ENCODE measurements at places on chromosomes 4 and X.

DNA sequence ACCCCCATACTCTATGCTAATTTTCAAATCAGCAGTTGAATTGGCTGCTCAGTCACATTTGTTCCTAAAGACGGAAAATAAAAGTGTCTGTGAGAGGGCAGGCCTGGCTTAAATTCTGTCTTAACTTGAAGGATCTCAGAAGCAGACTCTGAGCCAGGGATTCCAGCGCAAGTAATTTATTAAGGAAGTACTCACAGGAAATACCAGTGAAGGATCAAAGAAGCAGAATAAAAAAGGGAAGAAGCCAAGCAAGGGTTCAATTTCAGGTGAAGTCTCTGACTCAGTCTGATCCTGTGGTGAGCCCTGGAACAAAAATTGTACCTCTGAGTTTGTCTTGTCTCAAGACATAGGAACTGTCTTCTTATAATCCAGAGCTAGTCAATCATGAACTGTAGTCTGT is 52.2 kb downstream of the IL1RAPL1 start:
- DNase-seq = no peak

GRCh38 chrX:19904778-19905367 is 17.5 kb upstream of the SH3KBP1 start:
- DNase-seq = peak; percentile 62

DNA sequence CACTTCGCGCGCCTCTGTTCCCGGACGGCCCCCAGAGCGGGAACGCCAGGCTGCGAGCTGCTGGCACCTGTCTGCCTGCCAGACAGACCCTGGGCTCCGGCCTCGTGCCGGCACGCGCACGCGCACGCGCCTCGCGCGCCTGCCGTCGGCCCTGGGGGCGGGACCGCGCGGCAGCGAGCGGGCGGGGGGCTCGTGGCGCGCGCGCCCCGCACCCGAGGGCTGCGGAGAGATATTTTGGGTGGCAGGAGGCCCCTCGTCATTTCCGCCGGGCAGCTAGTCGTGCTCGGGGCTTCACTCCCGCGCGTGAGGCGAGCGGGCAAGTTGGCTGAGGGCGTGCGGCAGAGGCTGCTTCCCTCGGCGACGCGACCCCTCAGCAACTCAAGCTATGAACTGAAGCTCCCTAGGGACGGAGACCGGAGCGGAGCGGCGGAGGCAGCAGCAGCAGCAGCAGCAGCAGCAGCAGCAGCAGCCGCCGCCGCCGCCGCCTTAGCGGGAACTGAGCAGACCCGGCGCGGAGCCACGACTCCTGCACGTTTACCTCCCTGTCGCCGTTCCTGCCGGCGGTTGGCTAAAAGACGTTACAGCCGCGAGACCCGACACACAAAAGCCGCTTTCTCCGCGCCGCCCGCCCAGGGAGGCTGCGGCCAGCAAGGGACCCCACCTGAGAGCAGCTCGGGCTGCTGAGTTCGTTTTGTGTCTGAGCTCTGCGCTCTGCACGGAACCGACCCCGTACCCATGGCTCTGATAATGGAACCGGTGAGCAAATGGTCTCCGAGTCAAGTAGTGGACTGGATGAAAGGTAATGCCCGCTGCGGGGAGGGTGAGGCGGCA is at the start of gene CNKSR2:
CNKSR2 (plus strand) TSS at position 256 of the 831 bp plus-strand sequence; CDS start at position 736, 480 bp downstream.
- peak; percentile 86 for DNase-seq

DNA sequence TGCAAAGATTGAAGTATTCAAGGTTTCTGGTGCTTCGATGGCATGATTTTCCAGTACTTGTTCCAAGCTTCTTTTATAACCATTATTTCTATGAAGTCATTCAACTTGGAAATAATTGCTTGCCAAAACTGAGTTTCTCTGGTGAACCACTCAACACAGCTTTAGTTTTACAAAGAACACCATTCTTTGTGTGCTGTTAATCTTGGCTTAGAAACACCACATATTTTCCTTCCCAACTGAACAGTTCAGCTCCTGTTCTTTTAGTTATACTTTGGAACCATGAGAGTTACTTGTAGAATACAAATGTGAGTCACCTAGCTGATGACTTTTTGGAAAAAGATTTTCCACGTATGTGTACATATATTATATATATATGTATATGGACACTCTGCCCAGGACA is 32.7 kb downstream of the TMEM47 start:
- DNase-seq = no peak

DNA sequence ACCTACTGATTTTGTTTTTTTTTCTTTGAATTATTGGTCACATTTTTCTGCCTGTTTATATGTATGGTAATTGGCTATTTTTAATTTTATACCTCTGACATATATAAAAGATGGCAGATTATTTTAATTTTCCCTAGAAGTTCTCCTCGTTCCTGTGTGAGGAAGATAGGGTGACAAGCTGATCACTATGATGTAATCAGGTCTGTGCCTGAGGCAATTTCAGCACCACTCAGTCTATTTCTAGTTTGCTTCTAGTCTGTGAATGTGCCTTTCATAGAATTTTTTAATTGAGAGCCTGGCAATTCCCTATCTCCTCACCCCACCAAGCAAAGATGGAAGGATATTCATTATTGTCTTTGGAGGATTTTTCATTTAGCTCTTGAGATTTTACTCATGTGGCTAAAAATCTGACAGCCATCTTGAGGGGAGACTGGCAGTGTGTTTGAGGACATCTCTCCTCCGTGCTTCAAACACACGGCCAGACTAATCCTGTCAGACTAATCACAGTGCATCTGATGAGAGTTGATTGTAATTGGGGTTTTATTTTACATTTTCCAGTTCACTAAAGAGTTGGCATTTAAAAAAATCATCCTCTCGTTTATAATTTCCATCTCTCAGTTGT is 500.3 kb downstream of the TRIML1 start:
- peak; percentile 49 for DNase-seq

DNA sequence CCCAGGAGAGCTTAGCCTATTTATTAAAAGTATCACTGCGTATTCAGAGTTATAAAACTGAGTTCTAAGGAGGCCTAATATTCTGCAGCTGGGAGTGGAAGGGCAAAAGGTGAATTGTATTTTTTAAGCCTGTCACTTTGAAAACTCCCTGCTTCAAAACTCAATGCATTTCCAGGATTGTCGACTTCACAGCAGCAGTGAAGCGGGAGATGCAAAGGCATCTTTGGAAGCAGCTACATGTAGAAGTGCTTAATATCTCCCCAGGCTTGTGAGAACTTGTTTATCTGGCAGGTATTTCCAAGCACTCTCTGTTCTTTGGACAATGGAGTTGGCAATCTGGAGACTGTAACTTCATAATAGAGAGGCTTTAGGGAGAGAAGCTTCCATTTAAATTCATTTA is 717.5 kb upstream of the SLIT2 start:
- DNase-seq = no peak

DNA sequence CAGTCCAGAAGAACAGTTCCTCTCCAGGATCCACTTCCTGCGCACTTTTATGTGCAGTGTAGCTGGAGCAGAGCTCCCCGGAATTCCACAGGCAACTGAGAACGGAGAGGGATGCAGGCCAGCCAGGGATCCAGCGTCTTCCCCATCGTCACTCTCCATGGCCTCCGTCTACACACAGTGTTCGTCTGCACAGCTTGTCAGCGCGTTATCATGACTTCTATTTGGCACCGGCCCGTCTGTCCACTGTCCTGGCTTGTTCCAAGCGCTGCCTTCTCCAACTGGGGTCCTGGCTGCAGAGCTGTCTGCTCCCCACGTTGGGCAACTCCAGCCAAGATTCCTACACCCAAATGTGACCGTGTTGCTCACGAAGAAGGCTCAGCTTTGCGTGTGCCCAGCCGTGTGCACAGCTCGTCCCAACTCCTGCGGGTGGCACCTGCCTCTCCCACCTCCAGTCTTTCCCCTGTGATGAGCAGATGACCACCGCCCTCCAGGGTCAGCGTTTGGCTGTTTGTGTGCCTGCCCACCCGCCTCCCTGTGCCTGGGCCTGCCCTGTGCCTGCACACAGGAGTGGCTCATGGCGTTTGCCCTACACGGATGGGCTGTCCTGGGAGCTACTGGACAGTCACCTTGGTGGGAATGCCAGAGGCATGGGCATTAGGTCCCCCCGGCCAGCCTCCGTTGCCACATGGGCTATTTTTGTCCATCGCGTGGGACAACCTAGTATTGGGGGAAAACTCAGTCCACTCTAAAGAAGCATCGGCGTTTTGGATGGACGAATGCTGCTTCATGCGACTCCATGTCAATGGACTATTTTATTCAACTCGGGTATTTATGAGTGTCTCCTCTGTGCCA is 2.2 kb upstream of the CTBP1 start:
- no peak for DNase-seq

DNA sequence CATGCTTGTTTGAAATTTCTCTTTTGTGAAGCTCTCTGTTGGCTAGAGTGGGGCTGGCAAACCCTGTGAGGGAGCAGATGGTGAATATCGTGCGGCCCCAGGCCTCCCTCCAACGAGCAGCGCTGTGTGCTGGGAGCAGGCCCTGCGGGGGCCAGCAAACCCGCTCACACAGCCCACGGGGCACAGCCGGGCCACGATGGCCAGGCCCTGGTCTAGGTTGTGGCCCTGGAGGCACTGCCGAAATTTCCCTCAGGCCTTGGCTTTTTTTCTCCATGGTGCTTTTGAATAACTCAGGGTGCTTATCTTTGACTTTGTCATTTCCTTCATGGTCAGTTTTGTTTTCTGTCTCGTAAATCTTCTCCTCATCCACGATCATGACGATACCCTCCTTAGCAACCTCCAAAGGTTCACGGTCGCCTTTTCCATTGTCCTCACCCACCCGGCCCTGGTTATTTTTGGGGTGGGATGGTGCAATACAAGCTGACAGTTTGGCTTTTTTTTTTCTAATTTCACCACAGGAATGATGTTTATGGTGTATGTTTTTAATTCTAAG is 20.7 kb downstream of the PCGF3 start:
- DNase-seq = no peak

DNA sequence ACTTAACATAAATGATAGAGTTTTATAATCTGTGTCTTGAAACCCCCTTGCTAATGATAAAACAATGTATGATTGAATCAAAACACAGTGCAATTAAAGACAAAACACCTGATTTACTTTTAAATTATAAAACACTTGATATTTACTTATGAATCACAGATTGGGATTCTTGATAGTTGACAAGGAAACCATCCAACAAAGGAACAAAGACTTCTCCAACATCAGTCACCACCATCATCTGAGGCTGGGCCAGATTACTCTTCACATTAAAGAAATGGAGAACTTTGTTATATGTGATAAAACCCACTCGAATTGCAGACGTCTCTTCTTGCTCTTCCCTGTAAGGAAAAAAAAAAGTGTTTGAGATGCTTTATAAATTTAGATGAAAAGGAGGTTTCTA is 67.4 kb downstream of the METTL14 start:
- no peak for DNase-seq

DNA sequence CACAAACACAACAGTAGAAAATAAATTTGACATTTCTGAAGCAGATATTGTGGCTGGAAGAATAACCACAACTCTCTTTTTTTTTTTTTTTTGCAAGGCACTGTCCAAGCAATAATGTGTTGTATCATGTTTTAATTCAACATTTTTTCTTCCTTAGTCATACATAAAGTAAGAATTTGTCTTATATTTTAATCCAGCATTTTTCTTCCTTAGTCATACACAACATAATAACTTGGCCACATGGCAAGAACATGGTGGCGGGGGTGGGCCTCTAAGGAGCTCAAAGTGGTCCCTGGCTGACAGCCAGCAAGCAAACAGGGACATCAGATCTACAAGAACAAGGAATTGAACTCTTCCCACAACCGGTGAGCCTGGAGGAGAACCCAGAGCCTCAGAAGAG is 20.2 kb downstream of the FBXW7 start:
- no peak for DNase-seq

DNA sequence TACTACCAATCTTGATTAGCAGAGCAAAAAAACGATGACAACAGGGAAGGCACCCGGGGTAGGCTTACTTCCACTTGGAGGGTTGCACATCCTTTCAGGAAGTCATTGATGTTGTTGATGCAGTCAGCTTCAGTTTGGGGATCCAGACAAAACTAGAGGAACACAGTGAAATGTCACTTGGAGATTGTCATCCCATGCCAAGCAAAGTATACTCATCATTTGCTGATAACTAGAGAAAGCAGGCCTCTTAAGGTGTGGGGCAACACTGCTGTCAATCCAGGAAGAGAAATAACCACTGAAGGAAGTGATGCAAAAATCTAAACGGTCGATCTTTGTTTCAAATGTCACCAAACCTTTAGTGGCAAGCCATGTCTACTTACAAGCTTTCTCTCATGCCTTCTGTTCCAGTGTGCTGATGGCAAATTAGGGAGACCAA is 1.4 kb downstream of the ARHGEF6 start:
- no peak for DNase-seq

- DNase-seq = no peak
Observed at GRCh38 chr4:139674875-139675550, 9.4 kb downstream of the MGST2 start.

DNA sequence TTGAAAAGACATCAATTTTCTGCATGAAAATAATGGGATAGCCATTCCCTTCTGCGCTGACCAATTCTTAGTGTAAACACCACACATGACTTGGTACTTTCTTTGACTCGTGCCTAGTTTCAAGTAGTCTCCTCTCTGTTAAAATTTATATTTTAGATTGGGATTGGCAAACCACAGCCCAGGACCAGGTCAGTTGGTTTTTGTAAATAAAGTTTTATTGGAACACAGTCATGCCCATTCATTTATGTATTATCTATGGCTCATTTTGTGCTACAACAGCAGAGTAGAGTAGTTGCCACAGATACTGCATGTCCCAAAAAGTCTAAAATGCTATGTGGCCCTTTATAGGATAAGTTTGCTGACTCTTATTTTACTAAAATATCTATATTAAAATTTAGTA is 46.7 kb downstream of the BMX start:
- no peak for DNase-seq

DNA sequence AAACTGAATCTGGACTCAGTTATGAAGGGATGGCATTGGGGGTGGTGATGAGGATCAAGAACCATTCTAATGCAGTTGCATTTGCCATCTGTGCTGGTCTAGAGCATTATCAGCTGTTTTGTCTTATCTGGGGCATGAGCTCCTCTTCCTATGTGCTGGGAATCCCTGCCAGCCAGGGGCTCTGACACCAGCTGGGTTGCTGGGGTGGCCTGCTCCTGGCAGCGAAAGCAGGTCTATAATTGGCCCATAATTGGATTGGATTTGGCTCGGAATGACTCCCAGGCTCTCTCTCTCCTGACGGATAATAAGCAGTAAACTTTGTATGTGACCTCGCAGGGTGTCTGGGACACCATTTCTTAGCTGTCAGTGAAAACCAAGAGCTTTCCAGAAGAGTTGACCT is 34.1 kb downstream of the SMPX start:
- DNase-seq = peak; percentile 5

DNA sequence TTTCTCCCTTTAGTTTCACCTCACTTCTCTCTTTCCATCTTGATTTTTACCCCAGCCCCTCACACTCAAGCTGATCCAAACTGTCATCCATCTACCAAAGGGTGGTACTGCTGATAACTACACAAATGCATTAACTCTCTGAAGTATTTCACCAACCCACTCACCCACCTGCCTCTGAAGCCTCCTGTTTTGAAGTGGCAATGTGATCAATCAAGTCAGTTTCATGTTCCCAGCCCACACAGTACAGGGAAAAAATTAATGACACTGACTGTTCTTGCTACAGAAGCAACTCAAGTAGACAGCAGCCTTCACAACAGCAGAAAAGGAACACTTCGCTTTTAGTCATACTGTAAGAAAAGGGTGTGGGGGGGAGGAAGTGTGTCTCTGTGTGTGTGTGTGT is 183.0 kb upstream of the NOCT start:
- DNase-seq = no peak

GRCh38 chr4:32929796-32930699 is 2209.9 kb downstream of the PCDH7 start:
- no peak for DNase-seq

Data from NCI-H69 (cell line).